SW 1271 (cell line): ENCODE measurements at places on chromosomes 7 and 10.

GRCh38 chr7:33773053-33773452 lies 132.3 kb upstream of the BMPER start:
- no peak for DNase-seq

GRCh38 chr7:57182031-57182430 lies 49.8 kb upstream of the ZNF479 start:
- no peak for DNase-seq

DNA sequence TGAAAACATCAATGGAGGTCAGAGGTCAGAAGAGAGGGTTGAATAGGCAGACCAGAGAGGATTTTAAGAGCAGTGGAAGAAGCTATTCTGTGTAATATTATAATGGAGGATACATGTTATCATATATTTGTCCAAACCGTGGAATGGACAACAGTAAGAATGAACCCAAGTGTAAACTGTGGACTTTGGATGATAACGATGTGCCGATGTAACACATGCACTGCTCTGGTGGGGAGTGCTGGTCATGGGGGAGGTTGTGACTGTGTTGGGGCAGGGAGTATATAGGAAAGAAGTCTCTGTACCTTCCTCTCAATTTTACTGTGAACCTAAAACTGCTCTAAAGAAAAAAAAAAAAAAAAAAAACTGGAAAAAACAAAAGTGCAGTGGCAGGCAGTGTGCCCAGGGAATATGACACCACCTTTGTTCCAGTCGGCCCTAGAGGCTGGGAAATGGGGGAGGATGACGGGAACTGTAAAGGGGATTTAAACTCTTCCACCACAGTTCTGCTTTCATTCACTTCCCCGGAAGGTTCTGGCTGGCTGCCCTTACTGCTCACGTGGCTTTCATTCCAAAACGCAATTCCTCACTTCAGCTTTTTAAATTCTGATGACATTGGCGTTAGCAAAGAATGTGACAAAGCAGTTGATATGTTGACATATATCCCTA lies 113.7 kb upstream of the ANKRD1 start:
- no peak for DNase-seq

- no peak for DNase-seq
Measured at GRCh38 chr10:47449102-47449978, 34.6 kb downstream of the ANXA8 start.

DNA sequence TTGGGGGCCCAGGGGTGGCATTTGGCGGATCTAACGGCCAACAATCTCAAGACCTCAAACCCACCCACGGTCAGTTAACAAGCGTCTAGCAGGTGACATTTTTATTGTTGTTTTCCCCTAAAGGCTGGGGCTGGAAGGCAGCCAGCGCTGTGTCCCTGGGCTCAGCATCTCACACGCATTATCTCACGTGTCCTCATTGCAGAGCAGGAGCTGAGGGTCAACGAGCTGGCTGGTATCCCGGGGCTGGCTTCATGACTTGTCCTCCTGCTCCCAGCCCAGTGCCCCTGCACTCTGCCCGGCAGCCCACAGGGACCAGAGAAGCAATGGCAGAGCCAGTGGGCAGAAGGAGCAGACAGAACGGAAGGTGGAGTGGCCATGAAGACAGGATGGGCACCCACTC lies 54.4 kb upstream of the TMEM273 start:
- DNase-seq, result no peak

GRCh38 chr7:84336303-84336702 lies 141.7 kb upstream of the SEMA3A start:
- DNase-seq, result no peak

- no peak for DNase-seq
Measured at GRCh38 chr7:112537822-112538387, 57.1 kb downstream of the LSMEM1 start.

- no peak for DNase-seq
Measured at GRCh38 chr7:1713502-1714484, 43.7 kb downstream of the ELFN1 start.

GRCh38 chr10:25493122-25493893 lies 318.5 kb downstream of the GPR158 start:
- no peak for DNase-seq

GRCh38 chr10:9792181-9792580 lies 1225.5 kb upstream of the CELF2 start:
- no peak for DNase-seq
